ENCODE measurements at places on chromosomes 7 and 10.
A peak's percentile ranks its signal among the peaks of the same experiment; 100 is the strongest.

DNA sequence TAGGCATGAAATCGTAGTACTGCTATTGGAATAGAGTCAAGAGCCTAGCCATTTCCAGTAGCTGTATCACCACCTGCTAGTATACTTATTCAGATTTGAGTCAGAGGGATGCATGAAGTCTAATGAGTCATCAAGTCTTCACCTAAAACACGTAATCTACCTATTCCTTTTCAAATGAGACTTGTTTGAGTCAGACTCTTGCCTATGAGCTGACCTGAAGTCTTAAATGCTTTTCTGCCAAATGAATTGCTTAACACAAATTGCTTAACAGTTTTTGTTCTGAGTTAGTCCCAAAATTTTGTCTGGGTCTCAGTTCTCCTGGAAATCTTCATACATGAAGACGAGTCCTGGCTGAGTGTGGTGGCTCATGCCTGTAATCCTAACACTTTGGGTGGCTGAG lies 165.2 kb downstream of the GNAT3 start:
- DNase-seq = no peak

DNA sequence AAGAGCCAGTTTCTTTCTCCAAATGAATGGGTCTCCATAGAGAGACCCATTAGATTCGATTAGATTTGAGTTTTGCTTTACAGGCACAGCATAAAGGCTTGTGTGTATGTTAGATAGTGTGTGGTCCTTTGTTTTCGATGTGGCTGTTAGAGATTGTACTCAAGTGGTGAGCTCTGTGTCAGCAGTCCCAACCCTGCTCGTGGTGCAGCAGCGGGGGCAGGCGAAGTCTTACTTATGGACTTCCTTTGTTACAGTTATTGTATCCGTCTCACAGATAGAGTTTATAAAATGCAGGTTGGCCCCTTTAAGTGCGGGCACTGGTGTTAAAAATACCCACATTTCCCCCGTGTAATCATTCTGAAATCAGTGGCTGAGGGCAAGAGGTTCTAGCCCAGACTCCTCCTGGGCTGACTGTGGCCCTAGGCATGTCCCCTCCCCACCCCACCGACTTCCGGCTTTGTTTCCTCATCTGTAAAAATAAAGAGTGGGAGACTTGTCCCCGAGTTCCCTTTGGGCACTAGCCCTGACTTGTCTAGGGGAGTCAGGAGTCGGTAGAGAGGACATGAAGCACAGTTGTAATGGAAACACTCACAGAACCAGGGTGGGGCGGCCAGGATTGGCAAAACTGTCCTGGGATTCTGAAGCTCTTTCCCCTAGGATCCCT lies 28.6 kb downstream of the MTURN start:
- no peak for DNase-seq

DNA sequence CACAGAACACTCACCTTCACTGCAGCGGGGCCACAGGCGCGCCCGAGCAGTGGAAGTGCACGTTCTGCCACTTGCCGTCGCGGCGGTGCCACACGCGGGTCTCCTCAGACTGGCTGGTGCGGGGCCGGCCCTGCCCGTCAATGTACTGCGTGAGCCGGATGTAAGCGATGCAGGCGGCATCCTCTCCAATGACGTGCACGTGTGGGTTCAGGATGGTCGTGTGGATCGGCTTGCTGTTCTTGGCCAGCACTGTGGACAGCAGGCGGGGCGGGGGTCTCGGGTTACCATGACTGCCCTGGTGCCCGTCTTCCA lies 19.2 kb downstream of the YKT6 start:
- DNase-seq = no peak

- DNase-seq = no peak
These were observed 121.7 kb downstream of the C7orf25 start for GRCh38 chr7:42790196-42790595.

DNA sequence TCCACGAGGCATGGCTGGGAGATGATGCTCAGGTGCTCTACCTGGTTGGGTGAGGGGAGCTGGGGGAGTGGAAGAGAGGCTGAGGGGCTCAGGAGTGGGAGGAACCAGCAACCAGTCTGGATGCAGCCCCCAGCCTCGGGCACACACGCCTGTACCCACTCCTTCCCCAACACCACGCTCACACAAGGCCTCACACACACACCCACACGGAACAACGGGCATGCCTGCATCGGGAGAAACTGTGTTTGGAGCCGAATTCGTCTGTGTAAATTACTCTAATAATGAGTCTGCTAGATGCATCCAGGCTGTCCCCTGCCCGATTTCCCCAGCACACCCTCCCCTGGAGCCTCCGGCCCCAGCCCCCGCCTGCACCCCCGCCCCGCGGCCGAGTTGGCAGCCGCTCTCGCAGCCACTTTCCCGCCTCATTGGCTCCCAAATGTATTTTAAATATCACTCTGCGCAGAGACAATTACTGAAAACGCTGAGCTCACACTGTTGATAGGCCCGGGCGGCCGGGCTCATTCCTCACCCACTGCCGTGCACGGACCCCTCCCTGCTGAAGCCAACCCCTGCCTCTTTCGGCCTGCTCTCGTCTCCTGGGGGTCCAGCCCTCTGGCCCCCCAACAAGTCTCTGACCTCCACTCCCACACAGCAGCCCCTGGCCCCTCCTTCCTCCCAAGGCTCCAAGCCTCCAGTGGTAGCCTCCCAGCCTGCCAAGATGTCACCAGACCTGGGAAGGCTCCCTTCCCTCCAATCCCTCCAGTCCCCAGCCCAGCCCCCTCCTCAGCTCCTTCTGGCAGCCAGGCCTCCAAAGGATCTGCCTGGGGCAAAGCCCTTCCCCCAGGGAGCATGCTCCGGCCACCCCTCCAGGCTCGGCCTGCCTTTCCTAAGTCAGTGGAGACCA lies 11.1 kb downstream of the H2BK1 start:
- peak; percentile 52 for DNase-seq

GRCh38 chr7:12485845-12486244 lies 82.2 kb upstream of the VWDE start:
- no peak for DNase-seq

- no peak for DNase-seq
These were observed 219.6 kb downstream of the PTEN start for GRCh38 chr10:88082806-88083596.

DNA sequence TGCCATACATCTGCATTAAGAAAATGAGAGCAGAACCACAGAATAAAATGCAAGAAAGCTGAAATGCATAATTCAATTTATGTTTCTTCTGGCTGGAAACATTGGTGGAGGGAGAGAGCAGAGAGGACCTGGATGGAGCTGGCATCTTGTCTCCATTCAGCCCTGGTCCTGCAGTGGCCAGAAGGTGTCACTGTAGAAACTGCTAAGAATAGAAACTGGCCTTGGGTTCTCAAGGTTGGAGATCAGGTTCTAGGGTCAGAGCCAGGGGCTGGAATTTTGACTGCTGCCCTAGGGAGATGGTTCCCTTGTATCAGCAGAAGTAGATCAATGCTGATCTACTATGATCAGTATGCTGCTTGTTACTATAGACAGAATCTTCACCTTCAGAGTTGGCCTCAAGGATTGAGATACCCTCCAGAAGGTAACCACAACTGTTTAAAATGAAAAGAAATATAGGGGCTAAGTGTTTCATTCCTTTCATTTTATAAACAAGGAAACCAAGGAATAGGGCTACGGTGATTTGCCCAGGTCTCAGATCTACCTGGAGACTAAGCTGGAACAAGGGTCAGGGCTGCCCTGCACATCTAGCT lies 13.1 kb downstream of the TAS2R41 start:
- peak; percentile 28 for DNase-seq

DNA sequence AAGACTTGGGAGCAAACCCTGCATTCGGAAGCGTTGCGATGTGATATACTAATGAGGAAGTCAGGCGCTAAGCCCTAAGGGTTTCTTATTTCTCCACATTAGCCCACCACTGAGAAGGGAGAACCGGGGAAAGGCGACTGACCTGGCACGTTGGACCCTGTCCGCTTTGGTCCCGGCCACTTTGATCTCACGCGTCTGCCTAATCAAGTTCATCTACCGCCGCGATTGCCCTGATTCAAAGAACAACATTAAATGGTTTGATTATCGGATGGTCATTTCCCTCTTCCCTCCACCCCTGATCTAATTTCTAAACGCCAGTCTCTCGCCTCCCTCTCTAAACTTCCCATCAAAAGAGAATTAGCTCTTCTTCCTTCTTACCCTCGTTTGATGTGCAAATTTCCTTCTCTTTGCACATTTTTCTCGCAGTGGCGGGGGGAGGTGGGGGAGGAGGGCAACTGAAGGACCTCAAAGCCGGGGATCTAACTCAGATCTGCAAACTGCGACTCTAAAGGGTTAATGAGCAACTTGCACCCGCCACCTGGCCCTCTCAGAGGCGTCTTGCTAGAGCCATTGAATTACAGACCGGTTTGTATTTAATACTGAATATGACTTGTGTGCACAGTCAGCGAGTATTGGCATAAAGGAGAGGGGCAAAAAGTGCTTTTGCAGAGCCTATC lies 687 bp upstream of the DKK1 start:
- peak; percentile 46 for DNase-seq

All from neural progenitor cell (in vitro differentiated cells).